Natural killer cell treated with Interleukin-12 subunit alpha and Interleukin-12 subunit beta and Interleukin-15 and Interleukin-18, amount 100 ng/mL, for 72 hours (primary cell): ENCODE measurements at places on chromosomes 1 and 21. TPM values are rescaled to one million over a fixed set of nuclear protein-coding genes. Genes with fewer than 3 reads are reported as not detected.

The VANGL2 gene
- not detected for total RNA-seq

The CD101 gene
- total RNA-seq, result 2.3 TPM

The TACSTD2 gene
- not detected for total RNA-seq

- no peak for DNase-seq
Observed at GRCh38 chr1:228514421-228514820, 27.2 kb downstream of the RNF187 start.

DNA sequence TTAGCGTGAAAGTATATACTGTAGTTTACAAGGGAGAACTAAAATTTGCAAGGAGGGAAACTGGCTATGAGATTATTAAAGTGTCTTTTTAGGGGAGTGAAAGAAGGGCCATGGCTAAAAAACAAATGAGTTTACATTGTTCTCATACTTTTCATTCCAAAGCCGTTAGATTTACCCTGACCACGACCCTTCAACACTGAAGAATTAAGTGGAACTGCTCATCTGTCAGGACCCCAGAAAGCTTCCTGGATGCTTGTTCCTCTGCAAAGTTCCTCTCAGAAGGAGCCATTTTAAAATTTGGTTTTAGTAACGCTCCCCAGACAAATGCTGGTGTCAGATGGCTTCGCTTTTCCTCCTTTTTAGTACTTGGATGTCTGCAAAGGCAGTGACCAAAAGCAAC is 82.7 kb upstream of the ZBTB18 start:
- DNase-seq, result no peak
